Activated T-cell treated with anti-CD3 and anti-CD28 coated beads for 48 hours (primary cell): ENCODE measurements at places on chromosomes 3 and 15.

- DNase-seq, result no peak
Observed at GRCh38 chr3:52512727-52513126, 17.6 kb downstream of the STAB1 start.

GRCh38 chr15:61951949-61952348, 108.3 kb downstream of the VPS13C start:
- DNase-seq, result no peak

DNA sequence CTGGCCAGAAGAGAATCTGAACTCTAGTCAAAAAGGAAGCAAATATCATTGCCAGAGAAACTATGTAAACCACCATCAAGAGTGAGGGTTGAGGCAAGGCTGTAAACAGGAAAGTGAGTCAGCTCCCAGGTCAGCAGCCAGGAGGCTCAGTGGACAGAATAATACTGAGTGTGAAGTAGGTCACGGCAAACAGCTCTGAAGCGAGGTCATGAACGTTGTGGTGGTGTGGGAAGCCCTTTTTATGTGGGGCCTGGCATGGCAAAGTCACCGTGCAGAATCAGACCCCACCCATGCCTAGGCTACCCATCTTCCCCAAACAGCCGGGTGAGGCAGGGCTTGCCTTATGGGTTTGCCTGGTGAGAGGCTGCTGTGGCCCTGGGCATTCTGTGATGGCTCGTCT, 43.9 kb downstream of the THBS1 start:
- peak; percentile 34 for DNase-seq

- no peak for DNase-seq
Observed at GRCh38 chr3:71973274-71974030, 188.5 kb upstream of the PROK2 start.

DNA sequence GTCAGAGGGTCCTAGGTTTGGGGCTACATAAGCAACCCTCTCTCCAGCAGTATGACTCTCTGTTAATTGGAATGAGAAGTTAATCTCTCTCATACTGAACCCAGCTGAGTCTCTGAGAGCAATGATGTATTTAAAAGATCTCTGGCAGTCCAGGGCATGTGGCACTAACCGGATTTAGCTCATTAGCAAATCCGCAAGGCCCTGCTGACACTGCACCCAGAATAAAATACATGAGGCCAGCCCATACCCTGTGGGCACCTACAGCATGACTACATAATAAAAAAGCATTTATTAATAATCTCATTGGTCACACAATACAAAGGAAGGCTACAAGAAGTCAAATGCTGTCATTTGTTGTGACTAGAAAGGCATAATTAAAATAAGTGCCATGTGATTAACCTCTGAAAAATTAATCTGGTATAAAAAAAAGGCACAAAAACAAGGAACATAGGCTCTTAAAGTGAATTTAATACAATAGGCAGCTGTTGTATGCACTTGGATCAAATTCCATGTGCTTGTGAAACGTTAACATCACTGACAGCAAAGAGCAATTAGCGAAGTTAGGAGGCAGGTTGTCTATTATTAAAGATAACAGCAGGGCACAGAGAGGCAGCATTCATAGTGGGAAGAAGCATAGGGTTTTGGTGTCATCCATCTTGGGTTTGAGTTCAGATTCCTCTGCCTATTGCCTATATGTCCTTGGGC, 381.2 kb downstream of the WDR72 start:
- no peak for DNase-seq

- DNase-seq, result no peak
Observed at GRCh38 chr3:116135457-116136085, 309.7 kb downstream of the LSAMP start.

- DNase-seq, result no peak
Observed at GRCh38 chr15:77336006-77336405, 83.9 kb downstream of the PEAK1 start.

DNA sequence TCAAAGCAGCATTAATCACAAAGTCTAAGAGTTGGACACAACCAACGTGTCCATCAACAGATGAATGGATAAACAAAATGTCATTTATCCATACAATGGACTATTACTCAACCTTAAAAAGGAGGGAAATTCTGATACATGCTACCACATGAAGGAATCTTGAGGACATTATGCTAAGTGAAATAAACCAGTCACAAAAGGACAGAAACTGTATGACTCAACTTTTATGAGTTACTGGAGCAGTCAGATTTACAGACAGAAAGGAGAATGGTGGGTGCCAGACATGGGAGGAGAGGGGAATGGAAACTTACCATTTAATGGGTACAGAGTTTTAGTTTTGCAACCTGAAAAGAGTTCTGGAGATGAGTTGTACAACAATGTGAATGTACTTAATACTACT, 43.0 kb upstream of the SEC13 start:
- no peak for DNase-seq

DNA sequence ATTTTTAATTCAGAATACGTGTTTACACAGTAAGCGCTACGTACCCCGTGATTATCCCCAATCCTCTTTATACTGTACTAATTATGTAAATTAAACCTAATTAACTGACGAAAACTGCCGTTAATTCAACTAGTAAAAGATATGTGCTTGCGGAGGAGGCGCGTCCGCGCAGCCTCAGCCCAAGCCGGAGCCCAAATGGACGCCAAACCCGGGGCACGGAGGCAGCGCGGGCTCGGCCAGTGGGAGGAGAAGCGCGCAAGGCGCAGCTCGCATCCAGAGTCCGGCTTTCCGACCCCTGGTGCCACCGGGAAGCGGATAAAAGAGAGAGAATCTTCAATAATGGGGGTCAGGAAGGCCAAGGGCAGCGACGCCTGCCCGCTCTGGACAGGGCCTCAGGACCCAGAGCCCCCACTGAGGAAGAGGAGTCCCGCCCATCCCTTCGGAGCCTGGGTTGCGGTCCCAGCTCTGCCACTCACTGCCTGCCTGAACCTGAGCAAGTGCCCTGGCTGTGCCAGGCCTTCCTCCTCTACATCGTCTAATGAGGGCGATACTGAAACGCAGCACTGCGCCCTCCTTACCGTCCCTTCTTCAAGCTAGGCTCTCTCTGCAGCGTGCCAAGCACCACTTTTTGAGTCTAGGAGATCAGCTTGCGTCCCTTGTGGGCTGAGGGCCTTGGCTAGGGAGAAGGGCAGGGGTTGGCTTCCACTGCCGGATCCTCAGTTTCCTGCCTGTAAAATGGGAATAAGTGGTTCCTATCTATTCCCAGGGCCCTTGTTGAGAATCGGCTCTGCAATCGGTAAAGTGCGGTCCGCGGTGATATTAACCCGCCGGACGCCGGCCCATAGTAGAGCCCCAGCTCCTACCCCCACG, 5.0 kb upstream of the SKOR1 start:
- no peak for DNase-seq

GRCh38 chr15:71682001-71682400, 128.4 kb upstream of the NR2E3 start:
- no peak for DNase-seq

- DNase-seq, result no peak
Observed at GRCh38 chr3:153744889-153745288, 376.3 kb upstream of the ARHGEF26 start.

DNA sequence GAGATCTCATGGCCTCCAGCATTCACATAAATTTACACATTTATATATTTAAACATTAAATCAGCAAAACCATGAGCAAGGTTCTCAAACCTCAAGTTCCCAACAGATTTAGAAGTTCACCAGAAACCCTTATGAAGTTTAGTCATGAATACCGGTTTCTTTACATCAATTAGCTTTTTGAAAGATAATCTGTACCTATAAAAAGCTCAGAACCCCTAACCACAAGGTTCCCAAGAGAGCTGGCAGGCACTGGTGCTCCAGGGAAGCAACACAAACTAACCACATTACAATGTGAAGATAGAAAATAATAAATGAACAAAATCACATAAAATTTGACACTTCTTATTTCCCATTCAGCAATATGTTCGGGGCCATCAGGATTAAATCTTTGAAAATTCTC, 150.9 kb downstream of the FBN1 start:
- DNase-seq, result no peak
